Activated naive CD4-positive, alpha-beta T cell treated with anti-CD3 and anti-CD28 coated beads for 36 hours (primary cell): ENCODE measurements at places on chromosomes 7 and 10.

GRCh38 chr10:17954861-17955260 is 3.1 kb downstream of the SLC39A12 start:
- DNase-seq = no peak

GRCh38 chr7:95550546-95550945 is 45.8 kb downstream of the PDK4 start:
- DNase-seq = no peak

DNA sequence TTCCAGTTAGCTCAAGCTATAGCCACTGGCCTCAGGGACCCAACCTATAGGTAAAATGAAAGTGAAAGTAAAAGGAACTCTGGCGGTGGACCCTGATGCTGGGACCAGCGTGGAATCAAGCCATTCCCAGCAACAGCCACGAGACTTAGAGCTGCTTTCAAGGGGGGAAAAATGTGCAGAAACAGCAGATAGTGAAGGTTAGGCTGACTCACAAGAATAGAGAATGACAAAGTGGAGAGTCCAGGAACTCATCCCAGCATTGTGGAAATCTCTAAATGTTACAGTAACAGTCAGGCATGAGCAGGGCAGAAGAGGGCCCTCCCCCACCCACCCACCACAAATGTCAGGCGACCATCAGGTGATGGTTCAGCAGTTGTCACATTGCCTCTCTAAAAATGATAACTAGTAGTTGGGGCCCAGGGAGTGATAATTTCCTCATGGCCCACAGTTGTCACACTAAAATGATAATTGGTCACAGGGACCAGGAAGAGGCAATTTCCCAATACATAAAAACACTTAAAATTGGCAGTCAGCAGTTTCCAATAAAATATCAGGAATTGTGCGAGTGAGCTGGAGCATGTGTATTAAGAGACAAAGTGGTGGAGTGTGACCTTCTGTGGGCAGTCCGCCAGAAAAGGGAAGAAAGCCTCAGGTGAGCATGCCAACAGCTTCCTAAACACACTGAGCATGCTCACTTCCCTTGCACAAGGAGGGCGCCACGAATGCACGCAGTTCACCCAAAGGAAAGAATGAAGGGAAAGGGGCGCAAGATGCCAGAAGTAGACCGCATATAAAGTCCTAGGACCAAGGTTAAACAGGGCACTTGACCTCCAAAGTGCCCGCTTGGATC is 129.8 kb upstream of the PPP1R3A start:
- no peak for DNase-seq

DNA sequence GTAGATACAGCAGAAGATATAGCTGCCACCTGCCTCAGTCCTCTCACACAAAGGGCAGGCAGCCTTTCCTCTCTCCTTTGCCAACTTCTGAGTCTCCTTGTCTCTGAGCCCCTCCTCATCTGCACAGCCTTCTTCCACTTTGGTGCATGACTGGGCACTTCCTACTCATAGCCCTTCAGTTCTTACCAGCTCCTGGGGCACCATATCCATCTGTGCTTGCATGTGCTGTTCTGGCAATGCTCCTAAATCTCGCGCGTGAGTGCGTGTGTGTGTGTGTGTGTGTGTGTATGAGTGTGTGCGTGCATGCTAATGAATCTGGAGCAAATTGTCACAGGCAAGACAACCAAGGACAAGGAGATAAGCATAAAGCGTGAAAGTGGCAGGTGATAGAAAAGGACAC is 1271.6 kb upstream of the SORCS1 start:
- no peak for DNase-seq

- DNase-seq = no peak
Observed at GRCh38 chr7:18997477-18998150, 119.8 kb downstream of the TWIST1 start.

- DNase-seq = no peak
Observed at GRCh38 chr10:49035920-49036319, 79.4 kb downstream of the VSTM4 start.

DNA sequence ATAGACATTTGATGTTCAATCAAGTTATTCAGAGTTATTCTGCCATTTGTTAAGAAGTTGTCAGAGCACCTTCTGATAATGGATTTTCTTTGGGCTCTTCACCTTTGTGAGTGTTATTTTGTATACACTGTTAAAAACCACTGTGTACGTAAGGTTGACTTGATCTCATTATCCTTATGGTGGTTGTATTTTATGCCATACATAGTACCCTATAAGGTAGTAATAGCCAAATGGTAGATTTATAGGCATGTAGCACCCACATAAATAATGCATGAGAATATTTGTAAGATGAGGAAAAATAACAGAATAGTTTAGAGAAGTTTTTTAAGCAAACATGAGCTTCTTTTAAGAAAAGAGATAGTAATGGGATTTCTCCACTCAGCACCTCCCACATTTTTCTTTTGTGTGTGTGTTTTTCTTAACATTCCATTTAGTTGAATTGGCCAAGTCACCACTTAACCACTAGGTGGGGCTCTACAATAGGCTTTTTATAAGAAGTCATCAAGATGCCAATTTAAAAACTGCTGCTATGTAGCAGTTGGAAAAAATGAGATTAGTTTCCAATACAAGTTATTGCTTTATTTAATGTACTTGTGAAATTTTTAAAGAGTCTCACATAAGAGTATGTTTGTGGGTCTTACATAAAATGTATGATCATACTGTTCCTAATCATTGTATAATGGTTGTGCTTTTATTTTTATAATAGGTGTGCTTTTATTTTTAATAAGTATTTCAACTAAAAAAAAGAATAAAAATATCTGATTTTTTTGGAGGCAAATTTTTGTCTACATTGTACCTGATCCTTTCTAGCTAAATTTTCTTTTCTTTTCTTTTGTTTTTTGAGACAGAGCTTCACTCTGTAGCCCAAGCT is 41.1 kb upstream of the STMP1 start:
- DNase-seq = peak; percentile 45
